Stimulated activated CD4-positive, alpha-beta T cell treated with anti-CD3 and anti-CD28 coated beads, Interleukin-12 subunit alpha, Interleukin-12 subunit beta, amount 100 ng/mL, for 24 hours (primary cell): ENCODE measurements at places on chromosomes 16 and 17.
A peak's percentile ranks its signal among the peaks of the same experiment; 100 is the strongest.

- DNase-seq = no peak
Observed at GRCh38 chr17:6654841-6655731, 3.5 kb downstream of the C17orf100 start.

- no peak for DNase-seq
Observed at GRCh38 chr17:82242977-82243647, 14.3 kb downstream of the SLC16A3 start.

- DNase-seq = no peak
Observed at GRCh38 chr17:40178021-40178601, 841 bp downstream of the RAPGEFL1 start.

- DNase-seq = no peak
Observed at GRCh38 chr17:68197091-68197996, 50.5 kb upstream of the AMZ2 start.

GRCh38 chr16:83350481-83350880, 457.3 kb upstream of the HSBP1 start:
- no peak for DNase-seq

GRCh38 chr17:57045868-57046704, 39.0 kb upstream of the AKAP1 start:
- DNase-seq = no peak

DNA sequence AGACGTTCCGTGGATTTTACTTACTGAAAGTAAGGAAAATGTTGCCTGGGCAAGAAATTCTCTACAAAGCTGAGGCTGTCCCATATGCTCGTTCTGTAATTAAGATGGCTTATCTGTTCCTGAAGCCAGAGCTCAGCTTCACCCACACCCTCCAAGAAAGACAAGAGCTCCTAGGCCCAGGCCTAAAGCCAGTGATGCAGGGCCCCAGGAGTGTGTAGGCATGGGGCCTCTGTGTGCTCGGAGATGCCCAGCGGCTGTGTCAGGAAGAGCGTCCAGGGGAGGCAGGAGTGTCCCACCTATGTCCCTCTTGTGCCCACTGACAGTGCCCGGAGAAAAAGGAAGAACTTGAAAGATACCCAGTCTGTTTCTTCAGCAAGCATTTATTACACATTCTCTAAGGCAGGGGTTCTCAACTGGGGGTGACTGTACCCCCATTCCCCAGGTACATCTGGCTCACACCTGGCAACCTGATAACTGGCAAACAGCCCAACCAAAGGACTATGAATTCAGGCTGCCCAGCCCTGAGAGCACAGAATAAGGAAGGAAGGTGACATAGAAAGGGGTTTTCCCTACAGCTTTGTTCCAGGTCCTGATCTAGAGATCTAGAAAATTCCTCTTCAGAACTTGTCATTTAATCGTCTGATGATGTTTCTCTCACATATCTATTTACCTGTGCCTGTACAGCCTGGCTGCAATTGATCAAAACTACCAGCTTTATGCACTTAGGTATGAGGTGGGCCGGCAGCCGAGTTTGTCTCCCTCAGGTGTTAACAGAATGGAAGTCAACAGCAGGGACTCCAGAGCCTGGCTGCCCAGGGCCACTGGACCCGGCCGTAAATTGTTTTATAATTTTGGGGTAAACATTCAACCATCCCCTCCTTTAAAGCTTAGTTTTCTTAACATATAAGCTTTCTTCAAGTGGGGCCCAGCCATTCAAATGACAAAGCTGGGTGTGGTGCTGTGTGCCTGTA, 12.0 kb downstream of the SNN start:
- no peak for DNase-seq

GRCh38 chr17:2111691-2112090, 56.8 kb downstream of the HIC1 start:
- DNase-seq = no peak

GRCh38 chr17:5864741-5865657, 205.2 kb upstream of the WSCD1 start:
- DNase-seq = no peak

DNA sequence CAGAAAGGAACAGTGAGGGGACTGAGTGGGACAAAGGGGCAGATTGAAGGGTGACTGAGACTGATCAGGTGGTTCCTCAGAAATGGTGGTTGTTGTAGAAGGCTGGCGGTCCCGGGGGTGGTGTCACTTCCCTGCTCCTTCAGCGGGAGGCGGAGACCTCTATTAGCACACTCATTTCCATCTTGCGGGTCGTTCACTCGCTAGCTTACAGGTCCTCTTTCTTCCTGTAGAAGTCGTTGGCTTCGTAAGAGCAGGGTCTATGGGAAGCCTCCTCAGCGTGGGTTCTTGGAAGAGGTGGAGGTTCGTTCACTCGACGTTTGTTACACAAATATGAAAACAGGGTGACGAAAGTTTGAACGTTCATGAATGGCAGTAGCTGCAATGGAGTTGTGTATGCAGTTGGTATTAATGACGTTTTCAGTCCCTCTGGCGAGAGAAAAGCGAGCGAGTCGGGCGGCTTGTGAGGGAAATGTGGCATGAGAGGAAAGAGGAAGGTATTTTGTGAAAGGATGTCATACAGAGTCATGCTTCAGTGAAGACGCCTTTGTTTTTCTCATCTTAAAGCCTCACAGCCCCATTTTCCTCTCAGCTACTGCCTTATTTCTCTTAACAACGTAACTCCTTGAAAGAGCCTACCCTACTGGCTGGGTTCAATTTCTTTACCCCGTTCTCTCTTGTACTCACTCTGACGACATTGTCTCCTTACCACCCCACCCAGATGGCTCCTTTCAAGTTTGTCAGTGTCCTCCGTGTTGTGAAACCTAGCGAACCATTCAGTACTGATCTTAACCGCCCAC, 667 bp downstream of the EFCAB13 start:
- no peak for DNase-seq

GRCh38 chr17:83084214-83084613, 4.8 kb downstream of the METRNL start:
- no peak for DNase-seq

DNA sequence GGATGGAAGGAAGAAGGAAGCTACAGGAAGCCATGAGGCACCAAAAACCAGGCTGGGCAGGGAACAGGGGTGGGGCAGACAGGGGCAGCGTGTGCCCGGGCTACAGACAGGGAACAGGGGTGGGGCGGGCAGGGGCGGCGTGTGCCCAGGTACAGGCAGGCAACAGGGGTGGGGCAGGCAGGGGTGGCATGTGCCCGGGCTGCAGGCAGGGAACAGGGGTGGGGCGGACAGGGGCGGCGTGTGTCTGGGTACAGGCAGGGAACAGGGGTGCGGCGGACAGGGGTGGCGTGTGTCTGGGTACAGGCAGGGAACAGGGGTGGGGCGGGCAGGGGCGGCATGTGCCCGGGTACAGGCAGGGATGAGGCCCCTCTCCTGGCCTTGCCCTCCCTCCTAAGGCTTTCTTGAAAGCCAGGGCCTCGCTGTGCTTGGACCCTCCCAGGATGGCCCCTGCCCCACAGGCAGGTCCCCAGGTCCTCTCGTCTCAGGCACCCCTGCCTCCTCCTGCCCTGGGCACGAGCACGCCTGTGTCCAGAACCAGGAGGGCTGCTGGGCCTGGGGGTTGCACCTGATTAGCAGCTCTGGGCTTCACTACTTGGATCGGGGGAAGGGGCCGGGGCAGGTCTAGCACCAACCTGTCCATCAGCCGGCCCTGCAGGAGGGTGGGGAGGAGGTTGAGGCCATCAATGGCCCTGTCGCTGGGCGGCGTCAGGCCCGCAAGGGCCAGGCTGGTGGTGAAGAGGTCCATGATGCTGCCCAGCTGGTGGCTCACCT, 14.5 kb upstream of the APRT start:
- no peak for DNase-seq

DNA sequence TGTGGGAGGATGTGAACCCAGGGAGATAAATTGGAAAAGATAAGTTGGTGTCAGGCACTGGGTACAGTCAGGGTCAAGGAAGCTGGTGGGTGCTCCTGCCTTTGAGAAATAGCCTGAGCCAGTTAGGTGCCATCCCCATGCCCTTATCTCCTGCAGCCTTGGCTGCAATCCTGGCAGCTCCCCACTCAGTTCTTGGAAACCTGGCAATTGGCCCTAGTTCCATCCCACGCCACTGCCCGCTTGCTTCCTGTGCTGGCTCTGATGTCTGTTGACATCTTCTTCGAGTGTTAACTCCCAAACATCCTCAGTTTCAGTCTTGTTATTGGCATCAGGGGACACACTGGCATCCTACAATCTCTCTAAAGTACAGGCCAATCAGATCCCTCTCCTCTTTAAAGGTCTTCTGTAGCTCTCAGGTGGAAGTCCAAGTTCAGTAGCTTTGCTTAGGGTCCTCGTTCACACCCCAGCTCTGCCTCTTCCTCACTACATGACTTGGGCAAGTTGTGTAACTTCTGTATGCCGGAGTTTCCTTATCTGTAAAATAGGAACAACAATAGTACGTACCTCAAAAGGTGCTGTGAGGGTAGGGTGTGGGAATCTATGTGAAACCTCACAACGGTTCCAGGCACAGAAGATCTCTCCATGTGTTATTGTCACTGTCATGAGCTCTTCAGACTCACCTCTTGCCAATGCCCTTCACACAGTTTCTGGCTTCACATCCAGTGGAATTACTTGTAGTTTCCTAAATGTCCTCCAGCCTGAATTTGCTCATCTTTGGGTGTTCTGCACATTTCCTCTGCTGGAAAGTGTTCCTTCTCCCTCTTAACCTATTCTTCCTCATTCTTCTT, 13.5 kb upstream of the PRKAR1A start:
- no peak for DNase-seq

GRCh38 chr17:64075913-64076312, 54.0 kb downstream of the ERN1 start:
- no peak for DNase-seq

DNA sequence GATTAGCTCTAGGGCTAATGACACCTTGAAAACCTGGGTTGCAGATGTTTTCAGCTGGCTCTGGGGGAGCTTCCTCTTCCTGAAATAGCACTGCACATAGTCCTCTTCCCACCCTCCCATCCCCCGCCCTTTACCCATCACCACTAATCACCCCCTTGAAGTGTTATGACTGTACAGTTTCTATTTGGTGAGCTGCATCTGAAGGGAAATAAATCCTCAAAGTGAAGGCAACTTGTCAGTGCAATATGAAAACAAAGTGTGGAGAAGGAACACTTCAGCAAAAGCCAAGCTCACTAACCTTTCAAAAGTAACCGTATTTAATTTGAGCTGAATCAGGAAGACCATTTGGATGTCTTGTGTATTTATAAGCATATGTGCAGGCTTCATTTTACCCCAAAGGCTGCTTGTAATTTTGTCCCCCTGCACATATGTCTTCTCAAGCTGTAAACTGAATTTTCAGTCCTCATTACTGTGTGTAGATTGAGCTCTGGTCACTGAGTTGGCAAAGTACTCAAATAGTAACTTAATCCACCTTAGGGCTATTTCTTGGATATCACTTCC, 44.1 kb upstream of the CA10 start:
- no peak for DNase-seq

GRCh38 chr16:2516391-2517240, 2.9 kb downstream of the ATP6V0C start:
- DNase-seq = no peak

DNA sequence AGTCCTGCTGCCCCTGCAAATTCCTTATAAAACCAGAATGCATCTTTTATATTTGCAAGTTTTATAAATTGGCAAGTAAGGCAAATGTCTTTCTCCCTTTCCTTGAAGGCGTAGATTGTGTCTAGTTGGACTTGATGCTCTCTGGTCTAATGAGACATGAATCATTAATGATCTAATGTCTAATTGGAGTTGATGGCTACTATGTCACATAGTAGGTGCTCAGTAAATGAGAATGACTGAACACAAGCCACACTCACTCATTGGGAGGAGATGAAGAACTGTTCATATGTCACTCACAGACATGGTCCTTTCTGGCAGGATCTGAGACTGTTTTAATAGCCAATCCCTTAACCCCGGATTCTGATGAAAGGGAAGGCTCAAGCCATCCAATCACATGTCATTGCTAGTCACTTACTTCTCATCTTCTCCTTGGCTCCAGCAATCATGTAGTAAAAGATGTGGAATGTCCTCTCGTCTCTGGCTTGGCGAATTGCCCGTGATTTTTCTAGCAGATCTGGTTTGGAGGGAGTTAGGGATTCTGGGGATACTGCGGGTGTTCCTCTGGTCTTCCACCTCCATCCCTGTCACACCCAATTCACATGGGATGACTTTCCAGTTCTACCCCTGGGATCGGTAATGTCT, 81.0 kb downstream of the MYH11 start:
- no peak for DNase-seq

- no peak for DNase-seq
Observed at GRCh38 chr17:9926150-9926804, 21.2 kb upstream of the RCVRN start.

DNA sequence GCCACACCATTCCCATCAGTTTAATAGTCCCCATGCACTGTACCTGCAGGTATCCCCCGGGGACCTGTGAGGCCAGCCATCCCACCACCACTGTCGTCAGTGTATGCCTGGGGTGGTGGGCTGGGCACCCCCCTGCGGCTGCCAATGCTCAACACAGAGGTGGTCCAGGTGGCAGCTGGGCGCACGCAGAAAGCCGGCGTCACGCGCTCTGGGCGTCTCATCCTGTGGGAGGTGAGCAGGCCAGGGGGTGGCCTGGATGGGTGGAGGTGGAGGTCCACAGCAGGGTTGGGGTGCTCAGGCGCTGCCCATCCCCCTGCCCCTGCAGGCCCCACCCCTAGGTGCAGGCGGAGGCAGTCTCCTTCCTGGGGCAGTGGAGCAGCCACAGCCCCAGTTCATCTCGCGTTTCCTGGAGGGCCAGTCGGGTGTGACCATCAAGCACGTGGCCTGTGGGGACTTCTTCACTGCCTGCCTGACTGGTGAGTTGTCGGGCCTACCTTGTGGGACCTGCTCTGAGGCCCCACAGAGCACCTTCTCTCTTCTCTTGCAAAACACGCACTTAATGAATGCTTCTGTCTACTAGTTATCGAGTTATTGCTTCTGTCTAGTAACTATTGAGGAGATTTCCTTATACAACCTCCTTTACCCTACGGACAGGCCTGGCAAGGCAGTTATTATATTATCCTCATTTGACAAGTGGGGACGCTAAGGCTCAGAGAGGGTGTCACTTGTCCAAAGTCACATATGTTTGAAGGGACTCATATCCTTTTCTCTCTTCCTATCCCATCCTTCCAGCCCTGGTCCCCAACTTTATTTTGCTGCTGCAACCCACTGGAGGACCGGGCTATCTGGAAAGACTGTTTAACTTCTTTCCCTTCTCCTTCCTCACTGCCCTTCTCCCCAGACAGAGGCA, 5.8 kb upstream of the TRAF4 start:
- no peak for DNase-seq

GRCh38 chr16:74771656-74772315, 2.8 kb downstream of the FA2H start:
- no peak for DNase-seq

- no peak for DNase-seq
Observed at GRCh38 chr16:50265716-50266336, 525 bp upstream of the ADCY7 start.

GRCh38 chr16:55465077-55465896, 13.7 kb upstream of the MMP2 start:
- DNase-seq = peak; percentile 66

DNA sequence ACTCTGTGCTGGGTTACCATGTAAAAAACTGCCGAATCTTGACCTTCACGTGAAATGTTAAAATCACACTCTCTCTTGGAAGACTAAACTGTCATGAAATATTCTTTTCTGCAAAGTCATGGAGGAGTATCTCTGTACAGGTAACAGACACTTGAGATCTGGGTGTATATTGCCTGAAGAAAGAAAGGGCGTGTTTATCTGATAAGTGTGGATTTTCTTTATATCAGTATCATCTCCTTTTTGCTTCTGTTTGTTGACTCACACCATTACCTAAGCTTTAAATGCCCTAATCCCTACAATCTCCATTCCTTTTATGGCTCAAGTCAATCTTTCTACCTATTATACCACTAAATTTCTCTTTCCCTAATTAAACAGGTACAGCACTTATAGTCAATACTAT, 673.2 kb upstream of the SOX9 start:
- no peak for DNase-seq

- no peak for DNase-seq
Observed at GRCh38 chr17:12866244-12866643, 76.9 kb downstream of the ARHGAP44 start.
